ENCODE measurements at places on chromosomes 7 and 10.

GRCh38 chr10:71079761-71080380 is 132.5 kb upstream of the UNC5B start:
- no peak for DNase-seq

GRCh38 chr10:74993649-74994048 is 117.8 kb upstream of the SAMD8 start:
- no peak for DNase-seq

- DNase-seq: no peak
Measured at GRCh38 chr10:21172930-21173801, 276.1 kb upstream of the NEBL start.

DNA sequence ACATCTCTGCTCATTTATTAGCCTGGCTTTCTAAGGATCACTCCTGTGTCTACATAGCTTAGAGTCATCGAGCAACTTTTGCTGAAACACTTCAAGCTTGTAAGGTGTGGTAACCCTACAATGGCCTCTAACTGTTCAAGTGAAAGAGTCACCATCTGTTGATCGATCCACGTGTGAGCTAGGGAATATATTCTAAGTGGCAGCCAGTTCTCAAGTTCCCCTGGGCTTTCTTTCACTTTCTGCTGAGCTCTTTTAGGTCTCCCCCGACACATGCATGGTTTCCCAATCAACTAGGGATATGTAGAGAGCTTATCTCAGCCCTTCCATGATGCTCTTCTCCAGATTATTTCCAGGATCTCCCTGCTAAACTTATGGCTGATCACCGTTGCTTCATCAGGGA is 15.5 kb downstream of the AOAH start:
- no peak for DNase-seq

DNA sequence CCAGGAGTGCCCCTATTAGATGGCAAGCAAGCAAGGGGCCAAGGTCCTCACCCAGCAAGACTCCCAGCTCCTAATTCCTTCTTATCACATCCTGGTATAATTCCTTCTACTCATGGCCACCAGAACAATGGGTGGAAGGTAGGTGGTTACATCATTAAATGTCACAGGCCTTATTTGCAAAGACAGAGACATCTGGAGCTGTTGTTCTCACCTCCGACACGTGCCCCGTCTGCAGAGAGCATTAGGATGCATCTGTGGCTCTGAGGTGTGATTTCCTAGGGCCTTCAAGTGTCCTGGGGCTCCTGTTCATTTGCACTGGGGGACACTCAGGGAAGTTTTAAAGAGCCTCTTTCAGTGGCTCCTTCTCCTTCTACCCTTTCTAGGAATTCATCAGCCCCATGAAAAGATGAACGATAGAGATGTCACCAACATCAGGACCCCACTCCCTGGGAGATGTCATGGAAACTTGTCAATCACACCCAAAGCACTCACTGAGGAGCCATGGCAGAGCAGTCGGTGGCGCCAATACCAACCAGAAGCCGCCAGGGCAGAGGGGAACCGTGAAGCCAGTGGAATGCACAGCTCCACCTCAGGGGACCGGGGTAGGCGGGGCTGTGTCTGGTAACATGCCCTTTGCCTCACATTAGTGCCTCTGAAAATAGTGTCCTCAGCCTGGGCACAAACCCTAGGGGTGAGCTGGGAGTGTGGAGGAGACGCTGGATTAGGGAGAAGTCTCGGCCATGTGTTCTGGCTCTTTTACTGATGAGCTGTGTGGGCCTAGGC is 2.9 kb upstream of the ATP6V0E2 start:
- DNase-seq: no peak

GRCh38 chr10:72834183-72834825 is 59.2 kb upstream of the OIT3 start:
- peak; percentile 23 for DNase-seq

DNA sequence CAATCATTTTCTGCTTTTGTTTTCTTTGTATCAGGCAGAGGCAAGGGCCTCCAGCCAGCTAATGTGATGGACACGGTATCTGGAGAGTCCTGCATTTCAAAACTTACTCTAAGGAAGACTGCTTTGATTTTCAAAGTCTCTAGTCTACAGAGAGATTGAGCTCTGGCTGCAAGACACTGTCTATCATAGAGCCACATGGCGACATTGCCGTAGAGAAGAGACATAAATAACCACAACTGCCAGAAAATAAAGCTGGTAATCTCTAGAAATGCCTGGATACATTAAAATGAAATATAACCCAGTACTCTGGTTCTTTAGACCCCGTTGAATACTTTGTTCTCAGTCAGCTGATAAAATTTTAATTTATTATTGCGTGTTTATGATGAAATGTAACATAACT is 90.8 kb downstream of the OTUD1 start:
- no peak for DNase-seq

DNA sequence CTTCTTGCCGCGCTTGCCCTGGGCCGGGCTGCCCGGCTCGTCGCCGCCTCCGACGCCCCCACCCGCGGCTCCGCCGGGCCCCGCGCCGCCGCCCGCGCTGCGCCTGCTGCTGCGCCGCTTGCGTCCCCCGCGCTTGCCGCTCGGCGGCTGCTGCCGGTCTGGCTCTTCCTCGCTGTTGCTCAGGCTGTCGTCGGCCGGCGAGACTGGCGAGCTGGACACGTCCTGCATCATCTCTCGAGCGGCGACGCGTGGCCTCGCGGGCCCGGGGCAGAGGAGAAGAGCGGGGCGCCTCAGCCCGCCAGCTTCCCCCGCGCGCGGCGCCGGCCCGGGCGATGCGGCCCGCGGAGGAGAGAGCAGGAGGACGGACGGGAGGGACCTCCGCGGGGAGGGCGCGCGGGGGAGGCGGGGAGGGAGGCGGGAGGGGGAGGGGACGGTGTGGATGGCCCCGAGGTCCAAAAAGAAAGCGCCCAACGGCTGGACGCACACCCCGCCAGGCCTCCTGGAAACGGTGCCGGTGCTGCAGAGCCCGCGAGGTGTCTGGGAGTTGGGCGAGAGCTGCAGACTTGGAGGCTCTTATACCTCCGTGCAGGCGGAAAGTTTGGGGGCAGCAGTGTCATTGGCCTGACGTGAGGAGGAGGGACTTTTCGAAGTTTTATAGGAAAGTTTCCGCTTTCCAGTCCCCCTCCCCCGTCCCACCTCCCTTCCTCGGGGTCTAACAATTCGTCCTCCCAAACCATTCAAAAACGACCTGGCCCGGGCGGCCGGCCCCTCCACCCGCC is at the start of gene TWIST1:
TSS of gene TWIST1 (minus strand) at position 546 of the 779 bp plus-strand sequence. CDS start at position 231, 315 bp downstream.
- no peak for DNase-seq

GRCh38 chr10:54772468-54773122 is 28.4 kb downstream of the PCDH15 start:
- no peak for DNase-seq

- no peak for DNase-seq
Measured at GRCh38 chr7:110719741-110720140, 371.2 kb upstream of the LRRN3 start.

- no peak for DNase-seq
Measured at GRCh38 chr10:45053569-45054100, 52.9 kb downstream of the ZNF22 start.

DNA sequence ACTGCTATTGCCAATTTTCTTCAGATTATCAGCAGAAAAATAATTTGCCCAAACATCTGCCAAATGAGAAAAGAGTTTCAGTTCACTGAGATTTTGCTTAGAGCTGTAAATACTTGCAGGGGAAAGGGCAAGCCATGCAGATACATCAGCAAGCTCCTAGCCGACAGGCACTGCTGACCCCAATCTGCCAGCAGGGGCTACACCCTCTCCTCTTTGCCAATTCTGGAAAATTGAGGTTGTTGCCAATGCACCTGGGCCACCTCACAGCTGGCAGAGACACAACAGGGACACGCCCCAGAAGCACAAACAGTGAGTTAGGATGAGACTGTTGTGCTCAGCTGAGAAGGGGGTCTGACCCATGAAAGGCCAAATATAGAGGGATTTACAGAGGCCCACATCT is 129.5 kb upstream of the MYO3A start:
- no peak for DNase-seq

- no peak for DNase-seq
Measured at GRCh38 chr10:16700331-16700730, 116.9 kb downstream of the RSU1 start.

DNA sequence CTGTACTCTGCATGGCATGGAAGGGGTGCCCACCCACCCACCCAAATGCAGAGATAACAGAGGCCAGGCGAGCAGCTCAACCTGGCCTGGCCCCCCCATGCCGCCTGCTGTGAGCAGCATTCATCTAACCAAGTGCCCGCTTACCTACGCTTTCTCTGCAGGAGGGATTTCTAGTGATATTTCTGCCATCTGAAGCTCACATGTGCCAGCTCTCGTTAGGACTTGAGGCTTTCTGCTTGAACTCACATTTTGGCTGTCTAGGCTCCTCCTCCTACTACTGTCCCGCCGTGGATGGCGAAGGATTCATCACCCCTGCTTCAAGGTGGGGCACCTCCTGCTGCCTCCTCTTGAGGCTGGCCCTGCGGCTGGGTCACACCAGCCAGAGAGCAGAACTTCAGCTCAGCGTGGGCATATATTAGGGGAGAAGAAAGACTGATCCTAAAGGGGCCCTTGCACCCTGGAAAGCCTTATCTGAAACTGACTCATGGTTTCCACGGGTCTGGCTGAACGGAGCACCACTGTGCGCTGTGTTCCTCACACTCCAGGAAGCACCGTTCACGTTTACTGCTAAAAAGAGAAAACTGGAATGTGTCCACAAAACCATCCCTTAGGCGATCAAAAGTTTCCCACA is 45.5 kb downstream of the CTBP2 start:
- DNase-seq: no peak
